Stimulated activated CD8-positive, alpha-beta memory T cell treated with anti-CD3 and anti-CD28 coated beads, Interleukin-15, amount 100 ng/mL, for 4 hours (primary cell): ENCODE measurements at places on chromosomes 7 and 10.

DNA sequence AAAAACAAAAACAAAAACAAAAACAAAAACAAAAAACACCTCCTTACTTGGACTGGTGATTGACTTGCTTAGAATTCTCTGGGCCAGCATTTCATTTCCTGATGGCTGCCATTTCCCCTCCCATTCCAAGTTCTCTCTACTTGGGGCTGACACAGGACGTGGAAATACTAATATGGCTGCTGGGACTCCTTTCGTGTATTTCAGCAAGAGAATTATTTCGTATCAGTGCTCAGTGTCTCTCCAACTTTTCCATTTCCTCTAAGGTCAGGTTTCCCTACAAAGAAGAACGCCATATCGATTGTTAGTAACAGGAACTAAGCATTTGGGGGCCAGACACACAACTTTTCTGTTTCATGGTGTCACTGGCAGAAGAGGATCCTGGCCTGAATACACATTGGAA lies 22.5 kb upstream of the VAX1 start:
- DNase-seq: no peak

GRCh38 chr7:106279425-106280197 lies 5.2 kb downstream of the NAMPT start:
- DNase-seq: no peak

- no peak for DNase-seq
Measured at GRCh38 chr10:50972591-50972990, 87.2 kb upstream of the A1CF start.

- DNase-seq: no peak
Measured at GRCh38 chr7:143279186-143280098, 5.3 kb upstream of the TMEM139 start.

DNA sequence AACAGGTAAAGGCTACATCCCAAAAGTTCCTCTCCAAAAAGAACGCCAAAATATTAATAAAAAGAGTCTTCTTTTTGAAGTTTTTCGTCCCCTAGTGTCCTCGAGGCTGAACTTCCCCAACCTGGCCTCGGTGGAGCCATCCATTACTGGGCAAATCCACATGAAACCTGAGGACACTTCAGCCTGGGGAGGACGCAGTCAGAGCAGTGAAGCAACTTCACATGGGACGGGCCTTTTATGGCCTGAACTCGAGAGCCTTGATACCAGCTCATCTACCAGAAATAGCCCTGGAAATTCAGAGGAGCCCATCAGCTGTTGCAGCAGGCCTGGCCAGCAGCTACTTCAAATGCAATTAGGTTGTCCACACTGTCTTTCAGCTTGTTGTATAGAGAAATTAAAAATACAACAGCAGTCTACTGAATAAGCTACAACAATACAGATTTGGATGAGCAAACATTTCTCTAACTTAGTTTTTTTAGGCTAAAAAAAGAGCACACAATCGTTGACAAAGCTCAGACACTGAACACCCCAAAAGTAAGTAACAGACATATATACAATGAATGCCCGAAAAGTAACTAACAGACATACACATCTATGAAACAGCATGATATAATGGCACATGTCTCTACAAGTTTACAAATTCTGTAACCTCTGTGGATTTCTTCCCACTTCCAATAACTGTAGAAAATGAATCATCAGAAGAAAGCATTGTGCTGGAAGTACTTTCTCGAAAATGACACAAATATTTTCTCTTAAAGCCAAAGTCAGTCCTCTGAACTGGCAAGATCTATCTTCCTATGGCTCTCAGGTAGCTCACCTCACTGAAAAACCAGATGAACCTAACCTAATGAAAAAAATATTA lies at the start of gene SVIL:
Gene SVIL (minus strand): TSS at position 208 of the 862 bp plus-strand sequence. CDS start 79,913 bp downstream, outside the sequence.
- DNase-seq: no peak

DNA sequence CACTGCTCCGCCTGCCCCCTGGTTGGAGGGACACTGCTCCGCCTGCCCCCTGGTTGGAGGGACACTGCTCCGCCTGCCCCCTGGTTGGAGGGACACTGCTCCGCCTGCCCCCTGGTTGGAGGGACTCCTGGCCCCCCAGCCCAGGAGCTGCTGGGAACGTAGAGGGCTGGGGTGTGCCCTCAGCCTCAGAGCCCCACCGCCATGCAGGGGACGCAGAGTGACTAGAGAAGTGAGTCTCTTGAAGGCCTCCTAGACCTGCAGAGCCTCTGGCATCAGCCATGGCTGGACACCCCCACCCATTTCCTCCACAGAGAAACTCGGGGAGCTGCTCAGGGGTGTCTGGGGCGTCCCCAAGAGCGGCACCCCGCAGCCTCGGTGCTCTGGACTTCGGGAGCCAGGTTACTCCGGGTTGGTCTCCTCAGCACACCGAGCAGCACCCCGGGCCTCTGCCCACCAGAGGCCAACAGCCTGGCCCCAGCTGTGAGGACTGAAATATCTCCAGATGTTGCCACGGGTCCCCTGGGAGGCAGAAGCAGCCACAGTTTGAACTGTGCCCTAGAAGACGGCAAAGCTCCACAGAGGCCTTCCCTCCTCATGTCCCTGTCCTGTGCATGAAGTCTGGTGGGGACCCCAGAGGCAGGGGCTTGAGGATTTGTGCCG lies 191.9 kb downstream of the ELFN1 start:
- no peak for DNase-seq

DNA sequence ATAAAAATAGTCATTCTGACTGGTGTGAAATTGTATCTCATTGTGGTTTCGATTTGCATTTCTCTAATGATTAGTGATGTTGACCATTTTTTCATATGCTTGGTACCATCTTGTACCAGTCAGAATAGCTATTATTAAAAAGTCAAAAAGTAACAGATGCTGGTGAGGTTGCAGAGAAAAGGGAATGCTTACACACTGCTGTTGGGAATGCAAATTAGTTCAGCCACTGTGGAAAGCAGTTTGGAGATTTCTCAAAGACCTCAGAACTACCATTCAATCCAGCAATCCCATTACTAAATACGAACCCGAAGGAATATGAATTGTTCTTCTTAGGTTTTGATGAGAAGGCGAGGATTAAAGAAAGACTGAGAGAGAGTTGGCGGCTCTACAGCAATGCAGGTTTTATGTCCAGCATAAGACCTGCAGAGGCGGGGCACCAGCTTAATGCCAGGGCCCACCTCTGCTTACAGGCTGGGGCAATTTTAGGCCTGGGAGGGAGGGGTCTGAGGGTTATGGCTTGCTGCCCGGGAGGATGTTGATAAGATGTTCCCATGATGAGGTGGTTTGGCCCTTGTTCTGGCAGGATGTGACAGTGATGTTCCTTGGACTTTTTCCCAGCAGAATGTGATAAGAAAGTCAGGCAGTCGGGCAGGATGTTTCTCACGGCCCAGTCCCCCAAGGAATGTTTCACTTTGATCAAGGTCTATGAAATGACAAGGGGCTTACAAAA lies 74.4 kb downstream of the MEST start:
- no peak for DNase-seq

- no peak for DNase-seq
Measured at GRCh38 chr7:36972140-36972518, 247.8 kb upstream of the AOAH start.

- no peak for DNase-seq
Measured at GRCh38 chr7:108528183-108528712, 2.3 kb upstream of the PNPLA8 start.

GRCh38 chr7:25789701-25790640 lies 362.0 kb upstream of the NFE2L3 start:
- DNase-seq: no peak

GRCh38 chr7:113159746-113160339 lies 41.5 kb upstream of the SMIM30 start:
- no peak for DNase-seq

DNA sequence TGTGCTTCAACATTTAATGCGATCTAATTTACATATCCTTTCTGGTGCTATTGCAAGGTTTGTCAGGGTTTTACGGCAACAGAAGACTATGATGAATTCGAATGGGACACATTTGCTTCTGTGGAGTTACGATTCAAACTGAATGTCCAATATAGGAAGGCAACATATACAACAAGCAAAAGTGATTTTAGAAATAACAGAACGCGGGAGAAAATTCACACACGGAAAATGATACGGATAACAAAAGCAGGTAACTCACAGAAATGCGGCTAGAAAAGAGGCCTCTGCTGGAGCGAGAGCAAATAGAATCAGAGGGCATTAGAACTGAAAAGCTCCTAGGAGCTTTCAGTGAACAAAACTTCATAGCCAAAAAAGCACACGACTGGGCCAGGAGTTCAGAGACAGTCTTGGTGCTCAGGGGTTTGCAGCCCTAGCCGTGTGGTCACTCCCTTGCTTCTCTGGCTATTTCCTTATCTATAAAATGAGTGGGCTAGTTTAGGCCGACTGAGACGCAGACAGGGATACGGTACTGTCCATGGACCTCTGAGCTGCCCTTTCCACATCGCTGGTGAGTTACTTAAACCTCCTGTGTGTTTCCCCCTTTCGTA lies 557 bp upstream of the TAX1BP1 start:
- no peak for DNase-seq

- DNase-seq: no peak
Measured at GRCh38 chr7:130022115-130022514, 29.1 kb downstream of the ZC3HC1 start.

DNA sequence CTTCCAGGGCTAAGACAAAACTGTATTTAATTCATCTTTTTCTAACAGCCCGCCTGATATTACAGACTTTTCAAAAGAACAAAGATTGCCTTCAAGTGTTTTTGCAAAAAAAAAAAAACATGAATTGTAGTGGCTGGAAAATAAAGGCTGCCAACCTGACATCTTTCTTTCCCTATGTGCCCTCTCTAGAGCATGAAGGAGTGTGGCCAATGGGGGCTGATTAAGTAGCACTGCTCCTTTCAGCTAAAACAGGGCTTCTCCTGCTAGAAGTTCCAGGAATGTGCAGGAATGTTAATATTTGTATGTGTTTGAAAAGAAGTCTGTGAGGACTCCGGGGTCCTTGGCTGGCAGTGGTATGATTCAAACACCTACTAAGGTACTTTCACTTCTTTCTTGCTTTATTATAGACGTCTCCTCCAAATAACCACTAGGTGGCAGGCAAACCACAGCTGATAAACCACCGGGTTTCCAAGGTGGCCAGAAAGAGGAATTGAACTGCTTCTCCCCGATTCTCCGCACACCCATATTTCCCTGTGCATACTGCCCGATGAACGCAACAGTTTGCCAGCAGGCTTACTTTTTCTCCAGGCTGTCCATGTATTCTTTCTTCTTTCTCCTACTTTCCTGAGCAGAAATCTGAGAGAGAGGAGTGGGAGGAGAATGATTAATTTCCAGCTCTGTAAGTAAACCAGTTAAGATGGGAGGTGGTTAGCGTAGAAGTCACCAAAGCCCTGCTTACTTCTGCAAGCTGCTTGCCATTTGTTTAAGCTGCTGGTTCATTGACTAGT lies 56.8 kb upstream of the DGKI start:
- no peak for DNase-seq

DNA sequence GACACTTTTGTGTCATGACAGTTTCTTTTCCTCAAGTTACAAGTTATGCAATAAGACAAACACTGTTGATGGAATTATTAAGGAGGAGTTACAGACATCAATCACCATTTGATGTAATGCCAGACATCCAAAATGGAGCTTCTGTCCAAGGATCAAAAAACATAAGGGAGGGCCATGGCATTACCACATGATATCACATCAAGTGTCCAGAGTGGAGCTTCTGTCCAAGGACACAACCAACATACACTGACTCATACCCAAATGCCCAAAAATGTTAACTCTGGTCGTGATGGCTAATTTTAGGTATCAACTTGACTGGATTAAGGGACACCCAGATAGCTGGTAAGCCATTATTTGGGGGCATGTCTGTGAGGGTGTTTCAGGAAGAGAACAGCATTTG lies 140.4 kb downstream of the DOCK4 start:
- no peak for DNase-seq

GRCh38 chr7:31814187-31814586 lies 127.2 kb downstream of the PPP1R17 start:
- no peak for DNase-seq

DNA sequence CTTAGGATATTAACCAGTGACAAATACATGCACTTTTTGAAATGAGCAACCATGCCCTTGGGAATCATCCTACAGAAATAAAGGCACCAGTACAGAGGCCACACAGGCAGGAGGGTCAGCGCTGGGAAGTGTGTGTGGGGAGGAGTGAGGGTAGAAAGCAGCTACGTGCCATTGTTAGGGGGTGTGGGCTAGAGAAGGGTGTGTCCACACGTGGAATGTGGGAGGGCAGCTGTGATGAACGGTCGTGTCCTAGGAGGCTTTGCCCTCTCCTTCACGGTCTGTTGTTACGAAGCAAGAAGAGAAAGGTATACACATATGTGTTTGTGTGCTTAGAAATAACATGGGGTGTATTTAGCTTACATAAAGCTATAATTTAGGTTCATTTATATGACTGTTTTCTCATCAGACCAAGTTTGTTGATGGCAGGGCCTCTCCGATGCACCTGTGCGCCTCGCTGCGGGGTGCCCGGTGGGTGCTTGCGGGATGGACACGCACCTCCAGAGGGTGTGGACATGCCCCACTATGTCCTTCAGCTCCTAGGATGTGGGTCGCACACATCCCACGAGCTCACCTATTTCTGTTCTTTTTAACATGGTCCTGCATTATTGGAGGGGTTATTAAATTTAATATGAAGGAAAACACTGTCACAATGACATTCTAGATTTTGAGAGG lies 16.9 kb upstream of the GET4 start:
- no peak for DNase-seq

DNA sequence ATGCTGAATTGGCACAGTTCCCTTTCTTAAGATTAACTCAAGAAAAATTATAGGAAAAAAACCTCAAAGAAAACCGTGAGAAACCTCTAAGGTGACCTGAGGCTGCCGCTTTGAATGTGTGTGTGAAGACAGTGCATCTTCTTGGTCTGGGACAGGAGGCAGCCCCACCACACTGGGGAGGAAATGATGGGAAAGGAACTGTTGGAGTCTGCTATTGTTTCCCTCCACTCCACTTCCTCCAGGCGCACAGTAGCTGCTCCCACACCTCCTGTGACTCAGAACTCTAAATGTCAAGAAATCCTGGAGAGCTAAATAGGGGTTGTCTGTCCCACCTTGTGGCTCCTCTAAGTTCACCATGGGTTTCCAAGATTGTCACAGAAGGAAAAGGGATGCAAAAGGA lies 179.4 kb downstream of the PDE1C start:
- DNase-seq: no peak

DNA sequence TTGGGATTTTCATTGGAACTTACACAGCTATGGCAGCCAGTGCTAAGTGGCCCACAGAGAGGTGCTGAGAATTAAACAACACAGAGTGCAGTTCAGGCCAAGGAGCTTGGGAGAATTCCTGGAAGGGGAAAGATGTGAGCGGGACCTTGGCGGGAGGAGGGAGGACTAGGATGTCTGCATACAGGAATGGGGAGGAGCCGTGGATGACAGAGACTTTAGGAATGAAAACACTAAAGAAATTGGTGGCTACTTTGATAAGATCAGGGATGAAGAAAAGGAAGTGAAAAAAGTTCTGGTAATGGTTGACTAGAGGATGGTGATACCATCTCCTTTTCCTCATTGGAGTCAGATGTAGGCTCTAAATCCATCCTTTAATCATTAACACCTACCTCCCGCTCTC lies 234.2 kb upstream of the FZD8 start:
- no peak for DNase-seq

- no peak for DNase-seq
Measured at GRCh38 chr7:148037044-148037443, 553.5 kb upstream of the C7orf33 start.

- DNase-seq: no peak
Measured at GRCh38 chr10:13503745-13504463, 24.9 kb downstream of the BEND7 start.
